ENCODE measurements at places on chromosomes 12 and 14.

GRCh38 chr12:69501154-69501895, 31.1 kb downstream of the FRS2 start:
- DNase-seq, result no peak

DNA sequence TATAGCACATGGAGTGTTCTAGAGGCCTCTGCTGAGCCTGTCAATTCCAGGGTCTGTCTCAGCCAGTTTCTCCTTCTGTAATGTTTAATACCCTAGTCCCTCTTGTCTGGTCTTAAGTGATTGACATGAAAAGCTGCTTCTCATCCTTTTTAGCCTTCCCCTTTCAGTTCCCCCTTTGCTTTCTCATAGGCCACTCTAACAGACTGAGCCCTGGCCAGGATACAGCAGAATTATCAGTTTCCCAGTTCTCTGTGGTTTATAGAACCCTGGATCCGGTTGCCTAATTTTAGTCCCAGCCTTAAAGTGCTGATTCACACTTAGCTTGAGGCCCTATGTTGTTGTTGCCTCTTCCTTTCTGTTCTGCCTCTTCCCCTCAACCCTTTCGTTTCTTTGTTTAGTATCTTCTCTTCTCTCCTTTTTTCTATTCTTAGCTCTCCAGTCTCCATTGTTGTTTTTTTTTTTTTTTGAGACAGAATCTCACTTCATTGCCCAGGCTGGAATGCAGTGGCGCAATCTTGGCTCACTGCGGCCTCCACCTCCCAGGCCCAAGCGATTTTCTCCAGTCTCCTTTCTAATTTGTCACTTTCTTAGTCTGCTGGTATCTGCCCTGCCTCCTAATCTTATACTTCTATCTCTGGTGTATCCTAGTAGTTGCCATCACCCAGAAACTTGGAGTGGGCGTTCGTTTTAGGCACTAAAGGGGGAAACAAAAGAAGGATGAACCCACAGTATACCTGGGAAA, 2.9 kb upstream of the BIN2 start:
- peak; percentile 73 for DNase-seq

GRCh38 chr12:104499668-104500332, 43.1 kb downstream of the CHST11 start:
- no peak for DNase-seq

DNA sequence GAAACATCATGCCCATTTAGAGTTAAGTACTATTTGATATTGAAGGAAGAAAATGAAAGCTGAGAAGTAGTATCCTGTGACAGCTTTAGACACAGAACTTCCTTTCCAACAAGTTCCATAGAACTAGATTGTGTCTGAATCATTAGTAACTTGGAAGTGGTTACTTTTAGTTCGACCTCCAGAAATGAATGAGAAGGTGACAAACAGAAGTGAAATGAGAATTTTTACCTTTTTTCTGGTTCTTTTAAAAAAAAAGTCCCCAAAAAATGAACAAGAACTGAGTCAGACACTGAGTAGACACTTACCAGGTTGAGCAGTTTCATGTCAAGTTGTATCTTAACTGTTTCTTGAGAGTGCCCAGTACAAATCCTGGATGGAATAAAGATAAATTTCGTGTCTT, 3.0 kb downstream of the ATP6V0A2 start:
- DNase-seq, result no peak

DNA sequence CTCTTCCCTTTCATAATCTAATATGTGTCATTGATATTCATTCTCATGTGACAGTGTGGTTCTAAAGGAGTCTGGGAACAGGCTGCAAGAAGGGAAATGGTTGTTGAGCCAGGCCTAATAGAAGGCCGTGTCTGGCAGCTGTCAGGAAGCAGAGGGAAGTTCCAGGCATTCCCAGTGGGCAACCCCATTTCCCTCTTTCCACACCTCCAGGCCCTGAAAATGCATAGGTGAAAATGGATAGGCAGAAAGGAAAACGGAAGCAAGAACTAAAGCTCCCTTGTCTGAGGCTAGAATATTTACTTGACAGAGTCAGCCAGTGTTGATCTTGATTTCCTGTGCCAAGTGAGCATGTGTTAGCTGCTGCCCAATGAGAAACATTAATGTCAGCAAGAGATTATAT, 97.7 kb downstream of the PPM1A start:
- DNase-seq, result no peak

- DNase-seq, result no peak
Measured at GRCh38 chr12:30047516-30048254, 263.9 kb upstream of the TMTC1 start.

GRCh38 chr12:89574736-89575208, 48.9 kb upstream of the POC1B start:
- no peak for DNase-seq

GRCh38 chr12:124359671-124360581, 65.0 kb downstream of the RFLNA start:
- no peak for DNase-seq

DNA sequence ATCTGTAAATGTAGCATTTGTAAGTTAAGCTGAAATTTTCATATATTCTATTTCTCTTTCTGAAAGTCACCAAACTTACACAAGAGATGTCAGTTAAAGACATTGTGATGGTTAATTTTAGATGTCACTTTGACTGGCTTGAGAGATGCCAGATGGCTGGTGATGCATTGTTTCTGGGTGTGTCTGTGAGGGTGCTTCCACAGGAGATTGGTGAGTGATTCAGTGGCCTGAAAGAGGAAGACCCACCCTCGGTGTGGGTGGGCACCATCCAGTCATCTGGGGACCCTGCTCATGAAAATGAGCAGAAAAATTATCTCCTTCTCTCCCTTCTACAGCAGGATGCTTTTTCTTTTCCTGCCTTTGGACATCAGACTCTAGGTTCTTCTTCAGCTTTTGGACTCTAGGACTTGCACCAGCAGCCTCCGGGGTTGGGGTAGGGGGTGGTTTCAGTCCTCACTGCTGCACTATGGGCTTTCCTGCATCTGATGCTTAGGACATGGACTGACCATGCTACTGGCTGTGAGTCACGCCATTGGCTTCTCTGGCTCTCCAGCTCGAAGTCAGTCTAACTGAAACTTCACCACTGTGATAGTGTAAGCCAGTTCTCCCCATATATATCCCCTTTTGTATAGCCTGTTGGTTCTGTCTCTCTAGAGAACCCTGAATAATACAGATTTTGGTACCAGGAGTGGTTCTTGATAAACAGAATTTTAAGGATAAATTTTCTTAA, 20.9 kb downstream of the PDE6H start:
- DNase-seq, result peak; percentile 42

DNA sequence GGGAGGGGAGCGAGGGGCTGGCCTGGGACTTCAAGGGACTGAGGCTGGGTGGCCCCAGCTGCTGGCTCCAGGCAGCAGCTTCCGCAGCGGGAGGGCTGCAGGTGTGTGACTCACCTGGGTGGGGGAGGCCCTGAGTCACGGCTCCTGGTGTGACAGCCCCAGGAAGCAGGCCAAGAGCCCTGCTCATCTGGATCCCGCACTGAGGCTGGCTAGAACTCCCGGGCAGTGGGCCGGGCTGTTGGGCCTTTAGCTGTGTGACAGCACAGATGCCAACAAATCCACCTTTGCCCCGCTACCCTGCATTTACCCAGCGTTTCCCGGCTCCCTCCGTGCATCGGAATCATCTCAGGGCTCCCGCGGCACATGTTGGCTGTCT, 180.0 kb upstream of the PRMT8 start:
- DNase-seq, result no peak

DNA sequence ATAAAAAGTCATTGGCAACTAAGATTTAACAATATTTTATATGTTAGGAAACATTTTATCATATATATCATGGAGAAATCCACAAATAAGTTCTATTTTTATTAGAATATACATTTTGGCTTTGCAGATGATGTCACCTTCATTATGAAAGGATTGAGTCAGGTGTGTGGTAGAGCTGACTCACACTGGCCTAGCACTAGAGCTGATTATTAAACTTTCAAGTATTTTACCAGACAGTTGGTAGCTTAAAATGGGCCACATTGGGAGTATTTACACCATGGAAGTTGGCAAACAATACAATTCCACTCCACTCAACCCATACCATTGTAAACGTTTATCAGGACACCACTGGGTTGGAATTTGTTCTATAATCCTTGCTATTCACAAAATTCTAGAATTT, 1036.6 kb downstream of the TRHDE start:
- no peak for DNase-seq

DNA sequence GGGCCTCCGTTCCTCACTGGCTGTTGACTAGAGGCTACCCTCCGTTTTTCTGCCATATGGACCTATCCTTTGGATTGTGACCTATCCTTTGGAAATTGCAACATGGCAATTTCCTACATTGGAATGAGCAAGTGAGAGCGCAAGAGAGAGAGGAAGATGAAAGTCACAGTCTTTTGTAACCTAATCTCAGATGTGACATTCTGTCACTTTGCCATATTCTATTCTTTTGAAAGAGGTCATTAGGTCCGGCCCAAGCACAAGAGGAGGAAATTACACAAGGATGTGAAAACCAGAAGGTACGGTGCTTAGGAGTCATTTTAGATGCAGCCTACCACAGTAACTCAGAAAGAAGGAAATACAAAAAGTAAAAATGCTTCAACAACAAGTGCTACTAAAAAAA, 47.3 kb upstream of the SRP54 start:
- no peak for DNase-seq

- DNase-seq, result no peak
Measured at GRCh38 chr12:4265280-4265679, 8.3 kb upstream of the CCND2 start.

DNA sequence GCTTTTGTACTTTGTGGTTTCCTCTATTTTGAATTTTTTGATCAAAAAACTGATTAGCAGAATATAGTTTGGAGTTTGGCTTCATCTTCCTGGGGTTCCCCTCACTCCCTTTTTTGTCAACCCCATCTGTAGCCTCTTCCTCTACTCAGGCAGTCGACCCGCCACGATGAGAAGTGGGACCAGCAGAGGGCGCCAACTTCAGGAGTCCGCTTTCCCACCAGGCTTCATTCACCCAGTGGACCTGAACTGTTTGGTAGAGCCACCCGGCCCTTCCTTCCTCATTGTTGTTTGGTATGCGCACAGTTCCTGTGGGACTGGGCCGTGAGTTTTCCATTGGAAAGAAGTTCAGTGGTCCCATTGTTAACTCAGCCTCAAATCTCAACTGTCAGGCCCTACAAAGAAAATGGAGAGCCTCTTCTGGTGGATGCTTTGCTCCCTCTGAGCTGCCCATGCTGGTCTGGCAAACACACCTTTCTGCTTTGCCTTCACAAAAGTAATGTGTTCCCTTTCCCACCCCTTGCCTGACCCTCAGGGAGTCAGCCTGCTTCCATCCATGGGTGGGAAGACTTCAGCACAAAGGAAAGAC, 21.7 kb downstream of the TMBIM6 start:
- DNase-seq, result peak; percentile 81

- DNase-seq, result no peak
Measured at GRCh38 chr12:109131154-109132050, 15.0 kb downstream of the ACACB start.

GRCh38 chr12:58361056-58361455, 419.7 kb downstream of the ATP23 start:
- DNase-seq, result no peak

- DNase-seq, result peak; percentile 32
Measured at GRCh38 chr12:78229591-78230101, 399.0 kb downstream of the NAV3 start.

- DNase-seq, result no peak
Measured at GRCh38 chr12:120684523-120684932, 2.4 kb upstream of the MLEC start.

GRCh38 chr12:71009430-71010142, 89.0 kb upstream of the PTPRR start:
- DNase-seq, result no peak

DNA sequence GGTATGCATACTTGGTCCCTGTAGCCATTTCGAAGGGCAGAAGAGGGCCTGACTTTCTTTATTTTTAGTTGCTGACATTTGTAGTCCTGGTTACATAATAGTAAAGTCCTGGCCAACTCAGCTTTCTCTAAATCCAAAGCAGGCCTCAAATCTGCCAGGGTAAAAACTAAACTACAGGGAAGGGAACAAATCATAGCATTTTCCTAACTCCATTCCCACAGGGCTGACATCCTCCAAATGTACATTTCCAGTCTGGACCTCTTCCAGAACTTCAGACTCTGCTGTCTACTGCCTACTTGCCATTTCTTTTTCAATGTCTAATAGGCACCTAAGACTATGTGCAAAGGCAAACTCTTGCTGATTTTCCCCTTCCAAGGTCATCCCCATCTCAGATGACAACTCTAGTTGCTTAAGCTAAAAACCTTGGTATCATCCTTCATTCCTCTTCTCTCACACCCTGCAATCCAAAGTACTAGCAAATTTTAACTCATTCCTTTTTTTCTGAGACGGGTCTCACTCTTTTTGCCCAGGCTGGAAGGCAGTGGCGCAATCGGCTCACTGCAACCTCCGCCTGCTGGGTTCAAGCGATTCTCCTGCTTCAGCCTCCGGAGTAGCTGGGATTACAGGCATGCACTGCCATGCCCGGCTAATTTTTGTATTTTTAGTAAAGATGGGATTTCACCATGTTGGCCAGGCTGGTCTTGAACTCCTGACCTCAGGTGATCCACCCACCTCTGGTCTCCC, 2.0 kb downstream of the DDIT3 start:
- DNase-seq, result no peak

- no peak for DNase-seq
Measured at GRCh38 chr12:98561846-98562245, 31.6 kb upstream of the SLC25A3 start.

DNA sequence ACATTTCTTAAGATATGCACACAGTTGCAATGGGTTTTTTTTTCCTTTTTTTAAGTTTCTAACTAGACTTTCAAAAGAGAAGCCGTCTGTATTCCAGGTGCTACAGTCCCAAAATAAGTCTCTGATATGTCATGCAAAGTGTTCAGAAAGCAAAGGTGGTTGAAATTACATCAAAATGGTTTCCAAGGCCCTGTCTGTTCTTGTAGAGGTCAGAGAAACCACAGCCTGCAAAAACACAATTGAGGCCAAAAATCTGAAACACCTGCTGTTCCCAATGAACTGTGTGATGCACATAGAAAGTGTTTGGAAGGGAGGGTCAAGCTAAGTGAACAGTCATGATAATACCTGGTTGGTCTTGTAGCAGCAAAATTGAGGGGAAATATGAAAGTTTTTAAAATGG, 91.0 kb downstream of the VRK1 start:
- DNase-seq, result no peak

GRCh38 chr14:106417224-106418049, 891.1 kb downstream of the TMEM121 start:
- peak; percentile 89 for DNase-seq

DNA sequence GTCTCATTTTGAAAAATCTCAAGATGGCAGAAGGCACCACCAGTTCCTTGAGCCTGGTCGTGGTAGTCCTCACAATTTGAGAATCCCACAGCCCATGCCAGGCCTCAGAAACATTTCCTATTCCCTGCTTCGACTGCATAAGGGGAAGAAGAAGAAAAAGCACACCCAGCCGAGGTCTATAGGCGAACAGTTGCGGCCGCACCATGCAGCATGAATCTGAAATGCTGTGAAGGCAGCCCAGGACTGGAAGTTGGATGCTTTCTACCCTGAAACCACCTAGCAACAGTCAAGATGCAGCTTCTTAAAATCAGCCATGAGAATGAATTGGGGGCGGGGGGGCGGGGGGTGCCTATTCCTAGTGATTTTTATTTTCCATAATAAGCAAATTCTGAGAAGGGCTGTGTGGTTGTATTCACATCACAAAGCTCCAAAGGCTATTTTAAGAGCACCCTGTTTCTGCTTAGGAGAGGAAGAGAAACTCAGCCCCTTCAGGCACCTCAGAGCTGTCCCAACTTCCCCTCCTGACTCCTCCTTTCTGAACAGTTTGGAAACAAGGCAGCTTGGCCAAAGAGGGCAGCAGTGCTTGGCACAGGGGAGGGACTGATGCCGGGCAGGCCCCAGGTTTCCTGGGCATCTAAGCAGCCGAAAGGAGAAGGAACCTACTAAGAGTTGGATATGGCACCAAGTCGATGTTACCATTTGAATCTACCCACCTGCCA, 172.5 kb upstream of the FOXN3 start:
- peak; percentile 60 for DNase-seq

- no peak for DNase-seq
Measured at GRCh38 chr12:2145433-2145998, 92.7 kb downstream of the CACNA1C start.

Data from B cell (primary cell).